NCI-H1105 (cell line): ENCODE measurements at places on chromosomes 7 and 10.

GRCh38 chr7:30048582-30048981, 20.4 kb downstream of the PLEKHA8 start:
- DNase-seq = no peak

DNA sequence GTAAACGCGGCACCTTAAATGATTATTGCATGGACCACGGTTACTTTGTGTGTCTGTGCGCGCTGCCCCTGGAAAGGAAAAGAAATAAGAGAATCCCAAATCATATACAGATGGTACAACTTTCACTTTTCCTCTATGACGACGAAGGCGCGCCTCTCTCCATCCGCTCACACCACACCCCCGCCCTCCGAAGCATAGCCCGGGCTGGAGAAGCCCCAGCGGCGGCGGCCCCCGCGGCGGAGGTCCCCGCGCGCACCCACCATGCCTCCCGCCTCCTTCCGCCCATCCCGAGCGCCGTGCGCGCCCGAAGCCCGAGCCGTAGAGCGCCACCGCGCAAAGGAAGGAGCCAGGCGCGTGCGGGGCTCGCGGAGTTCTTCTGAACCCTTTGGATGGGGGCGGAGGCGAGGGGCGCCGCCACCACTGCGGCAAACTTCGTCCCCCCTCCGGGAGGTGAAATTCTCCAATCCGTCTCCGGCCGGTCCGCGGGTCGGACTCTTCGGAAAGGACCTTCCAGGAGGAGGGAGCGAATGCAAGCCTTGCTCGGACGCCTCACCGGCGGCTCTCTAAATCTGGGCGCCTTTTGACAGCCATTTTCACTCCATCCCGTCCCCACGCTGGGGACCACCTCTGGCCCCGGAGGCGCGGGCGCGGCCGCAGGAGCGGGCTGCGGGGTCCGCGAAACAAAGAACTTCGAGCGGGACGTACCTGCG, 588 bp downstream of the GLI3 start:
- no peak for DNase-seq

DNA sequence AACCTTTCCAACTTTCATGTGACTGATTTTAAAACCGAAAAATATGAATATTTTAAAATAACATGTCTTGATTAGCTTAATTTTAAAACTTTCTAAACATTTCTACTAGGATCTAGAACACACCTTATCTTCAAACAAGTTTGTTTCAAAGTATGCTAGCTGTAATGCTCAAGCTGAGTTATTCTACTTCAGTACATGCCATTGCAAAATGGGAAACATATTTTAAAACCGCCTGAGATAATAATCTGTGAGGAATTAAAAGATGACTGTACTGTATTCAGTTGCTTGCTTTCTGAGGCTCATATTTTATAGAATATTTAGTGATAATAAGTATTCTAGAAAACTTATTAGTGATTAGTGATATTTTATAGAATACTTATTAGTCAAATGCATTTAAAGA, 99.6 kb downstream of the LMBR1 start:
- DNase-seq = no peak

DNA sequence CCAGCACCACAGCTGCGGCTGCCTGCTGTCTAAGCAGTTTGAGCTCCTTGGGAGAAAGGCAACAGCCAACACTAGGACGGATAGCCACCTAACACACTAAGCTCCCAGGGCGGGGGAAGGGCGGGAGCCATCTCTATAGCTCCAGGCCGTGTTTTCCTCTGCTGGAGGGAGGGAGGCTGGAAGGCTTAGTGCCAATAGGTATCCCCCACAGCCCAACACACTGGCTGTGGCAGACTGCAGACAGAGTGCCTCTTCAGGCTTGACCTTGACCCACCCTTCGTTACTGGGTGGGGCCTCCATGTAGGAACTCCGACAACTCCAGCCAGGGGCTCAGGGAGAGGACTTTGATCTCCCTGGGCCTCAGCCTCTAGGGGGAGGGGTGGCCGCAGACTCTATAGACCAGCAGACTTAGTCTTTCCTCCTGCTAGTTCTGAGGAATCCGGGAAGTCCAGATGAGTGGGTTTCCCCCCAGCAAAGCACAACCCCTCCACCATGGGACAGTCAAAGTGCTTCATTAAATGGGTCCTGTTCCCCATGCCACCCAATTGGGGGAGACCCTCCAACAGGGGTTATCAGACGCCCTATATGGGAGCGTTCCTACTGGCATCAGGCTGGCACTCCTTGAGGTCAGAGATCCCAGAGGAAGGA, 314.4 kb upstream of the MKI67 start:
- no peak for DNase-seq

DNA sequence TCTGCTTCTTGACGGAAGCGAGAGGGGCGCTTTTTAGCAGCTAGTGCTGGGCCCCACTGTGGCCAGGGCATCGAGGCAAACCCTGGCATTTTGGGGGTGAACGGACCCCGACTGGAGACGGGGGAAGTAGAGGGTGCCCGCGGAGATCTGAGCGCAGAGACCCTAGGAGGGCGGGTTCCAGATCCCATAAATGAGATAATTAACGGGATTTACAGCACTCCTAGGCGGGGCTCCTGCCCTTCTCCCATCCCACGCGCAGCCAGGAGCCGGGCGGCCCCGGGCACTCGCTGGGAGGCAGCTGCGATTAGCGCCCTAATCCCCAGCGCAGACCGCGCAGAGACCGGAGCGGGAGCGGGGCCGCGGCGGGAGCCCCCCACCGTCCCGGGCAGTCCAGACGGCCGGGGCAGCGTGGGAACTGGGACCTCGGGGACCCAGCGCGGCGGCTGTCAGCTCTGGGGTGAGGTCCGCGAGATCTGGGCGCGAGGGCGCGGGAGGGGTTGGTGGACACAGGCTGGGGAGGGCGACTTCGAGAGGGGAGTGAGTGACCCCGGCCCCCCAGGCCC, 735 bp downstream of the JCAD start:
- no peak for DNase-seq
